ENCODE measurements at places on chromosomes 5 and 9.

DNA sequence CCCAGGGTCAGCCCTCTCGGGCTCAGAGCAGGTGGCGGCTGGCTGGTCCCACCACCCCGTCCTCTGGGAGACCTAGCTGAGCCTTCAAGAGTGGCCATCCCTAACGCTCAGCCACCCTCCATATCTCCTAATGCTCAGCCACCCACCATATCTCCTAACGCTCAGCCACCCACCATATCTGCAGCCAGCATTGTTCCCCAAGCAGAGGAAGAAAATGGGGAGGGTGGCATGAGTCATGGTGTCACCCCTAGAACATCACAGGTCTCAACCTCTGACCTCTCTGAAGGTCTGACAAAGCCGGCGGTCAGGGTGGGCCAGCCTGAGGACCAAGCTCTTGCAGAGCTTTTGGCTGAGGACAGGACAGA, 14.7 kb downstream of the LHX3 start:
- no peak for DNase-seq

GRCh38 chr9:33155393-33155792, 11.7 kb downstream of the B4GALT1 start:
- DNase-seq = no peak

GRCh38 chr5:177478711-177479646, 5.5 kb upstream of the DBN1 start:
- no peak for DNase-seq

DNA sequence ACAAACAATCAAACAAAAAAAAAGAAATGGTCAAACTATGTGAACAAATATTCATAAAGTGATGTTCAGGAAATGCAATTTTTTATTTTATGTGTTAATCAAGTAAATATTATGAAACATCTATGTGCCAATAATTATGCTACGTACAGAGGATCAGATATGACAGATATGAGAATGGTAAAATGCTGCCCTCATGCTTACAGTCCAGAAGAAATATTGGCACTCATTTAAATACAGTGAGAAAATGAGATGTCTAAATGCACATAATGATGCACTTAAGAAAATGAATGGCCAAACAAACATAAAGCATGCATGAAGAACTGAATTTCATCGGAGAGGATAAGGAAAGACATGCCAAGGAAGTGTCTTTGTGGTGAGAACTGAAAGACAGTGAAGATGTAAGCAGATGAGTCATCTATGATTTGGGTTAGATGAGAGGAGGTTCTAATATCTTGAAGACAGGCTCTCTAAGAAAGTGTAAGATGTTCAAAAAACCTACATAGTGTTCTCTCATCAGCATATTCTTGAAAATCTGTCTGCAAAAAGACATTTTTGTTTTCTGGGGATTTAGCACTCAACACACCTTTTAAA, 1231.1 kb upstream of the ACO1 start:
- no peak for DNase-seq

DNA sequence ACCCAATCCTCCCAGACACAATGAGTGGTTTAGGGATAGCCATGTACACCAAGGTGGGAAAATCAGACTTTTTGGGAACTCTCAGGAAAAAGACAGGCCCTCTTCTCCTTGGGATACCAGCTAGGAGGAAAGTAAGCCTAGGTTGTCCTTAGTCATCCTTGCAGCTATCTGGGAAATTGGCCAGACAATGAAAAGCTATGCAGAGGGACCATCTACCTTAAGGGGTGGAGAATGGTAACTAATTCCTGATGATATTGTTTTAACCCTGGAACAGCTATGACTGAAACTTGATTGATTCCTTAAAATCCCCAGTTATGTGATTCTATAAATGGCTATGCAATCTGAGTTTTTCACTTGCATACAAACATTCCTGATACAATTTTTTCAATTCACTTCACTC, 88.9 kb upstream of the BNC2 start:
- no peak for DNase-seq

DNA sequence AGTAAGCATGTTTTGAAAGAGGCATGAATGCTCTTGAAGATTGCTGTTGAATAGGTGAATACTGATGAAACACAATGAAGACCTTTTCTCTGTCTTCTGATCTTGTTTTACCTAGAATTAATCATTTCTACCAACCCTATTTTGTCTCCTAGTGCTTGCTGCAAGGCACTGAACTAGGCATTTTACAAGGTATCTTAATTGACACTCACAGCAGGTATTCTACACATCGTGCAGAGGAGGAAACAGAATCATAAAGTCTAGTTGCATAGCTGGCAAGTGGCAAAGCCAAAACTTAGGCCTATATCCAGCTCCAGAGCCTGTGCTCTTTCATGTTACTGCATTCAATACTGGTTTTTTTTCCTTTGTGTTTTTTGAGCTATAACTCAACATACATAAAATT, 50.7 kb downstream of the CTNNA1 start:
- DNase-seq = no peak

GRCh38 chr5:65916636-65917035, 9.7 kb upstream of the ERBIN start:
- no peak for DNase-seq

DNA sequence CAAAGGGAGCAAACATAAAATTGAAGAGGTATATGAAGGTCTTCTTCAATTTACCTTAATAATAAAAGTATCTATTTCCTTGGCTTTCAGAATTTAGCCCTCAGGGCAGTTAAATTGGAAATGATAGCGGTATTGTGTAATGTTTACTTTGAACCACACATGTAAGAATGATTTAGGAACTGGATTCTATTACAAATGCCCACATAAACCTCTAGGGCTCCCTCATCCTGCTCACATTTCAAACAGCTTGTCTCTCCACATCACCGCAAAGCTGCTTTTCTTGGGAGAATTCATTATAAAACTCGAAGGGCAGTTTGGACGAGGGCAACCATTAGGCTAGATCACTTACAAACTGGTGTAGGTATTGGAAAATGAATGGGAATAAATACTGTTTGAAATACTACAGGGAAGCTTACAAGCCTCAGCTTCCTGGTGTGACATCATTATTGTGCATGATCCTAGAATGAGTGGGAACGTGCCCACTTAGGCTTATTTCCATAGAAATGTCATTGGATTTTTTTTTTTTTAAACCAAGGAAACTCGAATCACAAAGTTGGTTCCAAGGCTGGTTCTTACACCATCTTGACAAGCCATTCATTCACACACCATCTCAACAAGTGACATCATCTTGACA, 47.3 kb downstream of the MTRR start:
- DNase-seq = no peak

DNA sequence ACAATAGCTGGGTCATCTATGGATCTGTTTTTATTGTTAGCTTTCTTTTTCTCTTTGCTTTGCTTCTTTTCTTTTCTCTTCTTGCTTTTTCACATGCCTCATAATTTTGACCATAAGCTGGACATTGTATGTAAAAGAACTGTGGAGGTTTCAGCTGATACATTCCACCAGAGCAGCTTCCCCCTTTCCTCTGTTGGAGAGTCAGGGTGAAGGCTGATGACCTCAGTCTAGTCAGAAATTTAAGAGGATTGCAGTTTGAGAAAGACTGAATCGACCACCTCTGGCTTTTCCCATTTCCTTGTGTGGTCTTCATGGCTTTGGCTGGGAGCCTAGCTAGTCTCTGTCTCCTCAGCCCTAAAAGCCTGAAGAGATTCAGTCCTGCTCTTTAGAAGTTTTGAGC, 42.0 kb downstream of the KCNIP1 start:
- DNase-seq = no peak

DNA sequence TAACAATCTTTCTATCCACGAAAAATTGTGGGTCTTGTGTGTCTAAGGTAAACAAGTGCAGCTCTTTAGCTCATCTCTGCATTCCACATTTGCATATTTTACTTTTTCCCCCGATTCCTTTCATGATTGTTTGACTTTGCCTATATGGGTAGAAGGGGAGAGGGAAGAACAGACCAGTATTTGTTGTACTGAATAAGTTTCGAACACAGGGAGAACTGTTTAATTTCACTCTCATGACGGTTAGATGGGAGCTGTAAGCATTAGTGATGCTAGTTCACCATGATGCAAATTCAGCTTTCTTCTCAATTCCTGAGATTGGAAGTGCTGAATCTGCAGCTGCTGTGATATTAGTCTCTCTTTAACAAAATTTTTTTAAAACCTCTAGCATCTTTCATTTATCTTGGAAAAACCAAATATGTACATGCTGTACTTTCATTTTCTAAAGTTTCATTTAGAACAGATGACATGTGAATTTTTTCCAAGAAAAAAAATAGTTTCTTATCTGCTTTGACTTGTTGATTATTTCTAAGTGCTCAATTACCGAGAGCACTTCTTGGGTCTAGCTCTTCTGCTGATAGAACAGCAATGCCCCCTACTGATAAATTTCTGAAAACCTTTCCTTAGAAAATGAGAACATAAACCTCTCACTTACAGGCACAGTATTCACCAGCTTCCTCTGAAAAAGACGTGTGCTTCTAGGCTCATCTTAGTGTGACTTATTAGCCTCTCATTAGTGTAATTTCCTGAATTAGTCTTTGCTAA, 149.5 kb downstream of the BAAT start:
- DNase-seq = no peak
